ENCODE measurements at places on chromosomes 1 and 21. TPM values are rescaled to one million over a fixed set of nuclear protein-coding genes. Genes with fewer than 3 reads are reported as not detected.

Gene OR14K1
- not detected for total RNA-seq

Gene LCE1F
- not detected for total RNA-seq

Gene C4BPB
- total RNA-seq = not detected

Gene ZNF695
- total RNA-seq = 1.8 TPM

Gene PLD5
- total RNA-seq = not detected

Gene MXRA8
- total RNA-seq = 46.0 TPM

Gene OLFML3
- 8.4 TPM for total RNA-seq

Gene PCP4L1
- total RNA-seq = not detected

Gene NR1I3
- not detected for total RNA-seq

DNA sequence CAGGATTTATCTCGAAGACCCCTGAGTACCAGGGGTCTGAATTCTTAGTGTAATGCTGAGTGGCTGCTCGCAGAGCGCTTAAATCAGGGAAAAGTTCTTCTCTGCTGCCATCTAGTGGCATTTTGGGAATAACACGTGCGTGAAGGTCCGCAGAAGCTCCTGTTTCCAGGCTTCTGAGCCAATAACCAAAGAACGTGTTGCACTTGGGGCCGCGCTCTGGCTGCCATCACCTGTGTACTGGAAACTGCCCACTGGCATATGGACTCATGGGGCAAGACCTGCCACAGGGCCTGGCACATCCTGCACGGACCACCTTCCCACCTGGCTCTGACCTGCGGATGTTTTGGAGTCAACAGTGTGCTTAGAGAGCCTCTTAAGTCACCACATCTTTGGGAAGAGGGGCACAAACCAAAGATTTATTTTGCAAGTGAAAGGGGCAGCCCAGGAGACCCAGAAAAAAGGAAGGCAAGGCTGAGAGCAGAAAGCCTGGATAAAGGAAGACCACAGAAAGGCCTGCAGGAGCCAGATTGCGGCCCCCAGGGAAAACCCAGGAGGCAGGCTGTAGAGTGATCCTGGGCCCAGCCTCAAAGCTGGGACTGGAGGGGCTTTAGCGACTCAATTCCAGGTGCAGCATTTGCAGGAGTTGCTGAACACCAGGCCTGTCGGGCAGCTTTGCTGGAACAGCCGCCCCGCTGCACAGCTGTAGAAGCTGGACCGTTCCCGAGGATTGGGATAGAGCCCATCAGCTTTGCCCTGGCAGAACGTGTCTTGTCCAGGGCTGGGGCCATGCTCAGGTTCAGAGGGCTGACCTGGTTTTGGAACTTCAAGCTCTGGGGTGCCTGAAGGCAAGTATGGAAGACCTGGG, 13.0 kb downstream of the CHIT1 start:
- peak; percentile 50 for DNase-seq

- DNase-seq = no peak
Observed at GRCh38 chr21:42566524-42567213, 53.0 kb downstream of the SLC37A1 start.

DNA sequence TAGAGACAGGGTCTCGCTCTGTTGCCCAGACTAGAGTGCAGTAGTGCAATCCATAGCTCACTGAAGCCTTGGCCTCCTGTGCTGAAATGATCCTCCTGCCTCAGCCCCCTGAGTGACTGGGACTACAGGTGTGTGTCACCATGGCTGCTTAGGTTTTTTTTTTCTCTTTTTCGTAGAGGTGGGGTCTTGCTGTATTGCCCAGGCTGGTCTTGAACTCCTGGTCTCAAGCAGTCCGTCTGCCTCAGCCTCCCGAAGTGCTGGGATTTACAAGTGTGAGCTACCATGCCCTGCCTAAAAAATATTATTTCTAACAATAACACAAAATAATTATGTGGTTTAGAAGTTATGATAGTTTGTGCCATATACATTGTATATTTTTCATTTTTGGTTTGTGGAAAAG, 9.9 kb downstream of the CAMTA1 start:
- DNase-seq = no peak

DNA sequence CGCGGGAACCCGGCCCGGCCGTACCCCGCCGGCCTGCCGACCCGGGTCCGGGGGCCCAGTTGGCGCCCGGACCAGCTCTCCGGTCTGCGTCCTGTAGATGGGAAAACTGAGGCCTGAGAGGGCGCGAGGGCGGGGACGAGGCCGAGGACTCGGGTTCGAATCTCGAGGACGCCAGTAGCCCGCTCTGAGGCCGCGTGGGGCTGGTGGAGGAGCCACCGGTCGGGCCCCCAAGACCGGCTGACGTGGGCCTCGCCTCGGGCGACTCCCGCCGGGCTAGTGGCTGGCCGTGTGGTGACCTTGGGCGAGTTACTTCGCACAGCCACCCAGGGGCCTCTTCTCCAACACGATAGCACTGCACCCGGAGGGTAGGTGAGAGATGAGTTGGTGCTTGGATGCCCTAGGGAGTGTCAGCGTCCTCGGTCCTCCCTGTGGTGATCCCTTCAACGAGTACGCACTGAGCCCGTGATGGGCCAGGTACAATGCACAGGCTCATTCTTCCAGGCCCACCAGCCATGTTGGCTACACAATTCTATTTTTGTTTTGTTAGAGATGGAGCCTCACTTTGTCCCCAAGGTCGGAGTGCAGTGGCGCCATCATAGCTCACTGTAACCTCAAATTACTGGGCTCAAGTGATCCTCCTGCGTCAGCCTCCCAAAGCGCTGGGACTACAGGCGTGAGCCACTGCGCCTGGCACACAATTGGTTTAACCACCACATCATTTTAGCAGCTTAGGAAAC, 404 bp upstream of the SCMH1 start:
- no peak for DNase-seq

DNA sequence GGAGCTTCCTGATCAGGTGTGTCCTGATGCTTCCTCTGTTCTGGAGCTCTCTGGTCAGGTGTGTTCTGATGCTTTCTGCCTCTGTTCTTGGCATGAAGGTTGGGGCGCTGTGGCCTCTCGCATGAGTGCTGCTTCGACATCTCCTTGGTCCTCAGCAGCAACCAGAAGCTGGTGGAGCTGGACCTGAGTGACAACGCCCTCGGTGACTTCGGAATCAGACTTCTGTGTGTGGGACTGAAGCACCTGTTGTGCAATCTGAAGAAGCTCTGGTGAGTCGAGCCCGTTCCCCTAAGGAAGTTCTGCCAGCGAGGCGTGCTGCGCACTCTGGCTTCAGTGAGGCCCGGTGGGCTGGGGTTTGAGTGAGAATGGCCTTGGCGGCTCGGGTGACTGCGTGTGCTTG, 18.0 kb downstream of the NLRP3 start:
- DNase-seq = no peak

- DNase-seq = no peak
Observed at GRCh38 chr1:30855686-30856259, 52.8 kb downstream of the SDC3 start.

- DNase-seq = no peak
Observed at GRCh38 chr1:154485106-154485505, 16.9 kb upstream of the TDRD10 start.

GRCh38 chr1:11340233-11340632, 67.2 kb downstream of the UBIAD1 start:
- no peak for DNase-seq

DNA sequence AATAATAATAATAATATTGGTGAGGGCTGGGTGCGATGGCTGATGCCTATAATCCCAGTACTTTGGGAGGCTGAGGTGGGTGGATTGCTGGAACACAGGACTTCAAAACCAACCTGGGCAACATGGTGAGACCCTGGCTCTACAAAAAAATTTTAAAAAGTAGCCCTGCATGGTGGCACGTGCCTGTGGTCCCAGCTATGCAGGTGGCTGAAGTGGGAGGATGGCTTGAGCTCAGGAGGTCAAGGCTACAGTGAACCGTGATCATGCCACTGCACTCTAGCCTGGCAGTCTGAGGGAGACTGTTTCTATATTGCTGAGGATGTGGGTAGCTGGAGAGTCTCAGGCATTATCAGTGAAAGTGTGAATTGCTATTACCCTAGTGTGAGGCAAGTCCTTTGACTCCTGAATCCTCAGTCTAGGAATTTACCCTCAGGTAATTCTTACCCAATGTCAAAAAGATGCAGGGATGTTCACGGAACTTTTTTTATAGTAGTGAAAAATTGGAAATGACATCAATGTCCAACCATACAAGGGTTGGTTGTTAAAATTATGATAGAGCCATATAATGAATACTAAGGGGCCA, 61.8 kb upstream of the RPL11 start:
- DNase-seq = no peak

DNA sequence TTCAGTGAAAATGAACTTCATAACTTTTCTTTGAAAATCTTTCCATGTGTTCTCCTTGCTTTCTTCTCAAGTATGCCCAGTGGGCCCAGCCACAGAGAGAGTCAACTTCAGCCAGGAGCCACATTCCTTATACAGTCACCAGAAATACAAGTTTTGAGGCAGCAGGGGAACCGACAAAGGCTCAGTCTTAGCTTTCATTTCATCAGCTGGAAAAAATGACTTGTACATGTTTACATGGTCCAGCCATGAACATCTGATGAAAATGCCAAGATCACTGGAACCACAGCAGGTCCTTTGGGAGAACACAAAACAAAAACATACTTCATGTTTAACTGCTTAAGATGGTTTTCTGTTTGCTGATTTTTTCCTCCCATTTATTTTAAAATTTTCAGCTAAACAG, 72.5 kb downstream of the SYDE2 start:
- no peak for DNase-seq

GRCh38 chr1:15424146-15424667, 14.0 kb upstream of the CTRC start:
- DNase-seq = no peak

GRCh38 chr1:212951126-212951946, 995 bp downstream of the VASH2 start:
- DNase-seq = no peak

GRCh38 chr1:38932571-38932970, 9.1 kb downstream of the RHBDL2 start:
- DNase-seq = no peak

DNA sequence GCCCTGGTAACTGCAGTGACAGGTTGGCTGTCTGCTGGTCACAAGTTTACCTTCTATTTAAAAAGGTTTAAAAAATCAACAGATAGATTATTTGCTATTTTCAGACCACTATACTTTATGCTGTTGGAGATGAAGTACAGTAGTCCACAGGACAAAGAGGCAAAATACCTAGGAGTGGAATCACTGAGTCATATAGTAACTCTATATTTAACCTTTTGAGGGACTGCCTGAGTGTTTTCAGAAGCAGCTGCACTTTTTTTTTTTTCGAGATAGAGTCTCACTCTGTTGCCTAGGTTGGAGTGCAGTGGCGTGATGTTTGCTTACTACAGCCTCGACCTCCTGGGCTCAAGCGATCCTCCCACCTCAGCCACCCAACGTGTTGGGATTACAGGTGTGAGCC, 11.7 kb downstream of the CNIH4 start:
- no peak for DNase-seq

- no peak for DNase-seq
Observed at GRCh38 chr1:207328004-207328403, 6.5 kb downstream of the CD55 start.

GRCh38 chr1:228989176-228989575, 253.9 kb downstream of the RHOU start:
- no peak for DNase-seq

DNA sequence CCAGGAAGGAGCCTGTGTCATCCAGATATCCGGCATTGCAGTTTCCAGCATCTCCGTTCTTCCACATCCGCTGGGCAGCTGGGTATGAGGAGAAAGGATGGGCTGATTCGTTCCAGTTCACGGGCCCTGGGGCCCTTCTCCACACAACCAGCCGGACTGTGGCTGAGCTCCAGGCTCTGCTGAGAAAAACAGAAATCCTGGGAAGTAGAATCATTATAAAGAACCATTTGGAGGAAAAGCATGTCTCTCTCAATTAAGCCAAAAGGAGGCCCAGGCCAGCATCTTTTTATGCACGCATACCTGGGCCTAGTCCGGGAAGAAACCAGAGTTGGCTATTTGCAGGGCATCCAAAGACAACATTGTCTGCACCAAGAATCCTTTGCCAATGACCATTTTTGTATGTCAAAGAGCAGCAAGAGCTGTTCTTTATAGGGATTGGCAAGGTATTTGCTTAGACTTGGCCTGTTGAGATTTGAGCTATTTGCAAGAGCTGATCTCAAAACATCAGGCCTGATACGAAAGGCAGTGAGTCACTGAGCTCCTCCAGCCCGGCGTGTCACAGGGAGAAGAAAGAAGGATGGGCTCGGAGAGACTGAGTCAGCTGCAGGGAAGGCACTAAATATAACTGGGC, 84.9 kb upstream of the ARHGEF16 start:
- no peak for DNase-seq

GRCh38 chr1:34610063-34610462, 144.8 kb upstream of the GJB5 start:
- DNase-seq = no peak

DNA sequence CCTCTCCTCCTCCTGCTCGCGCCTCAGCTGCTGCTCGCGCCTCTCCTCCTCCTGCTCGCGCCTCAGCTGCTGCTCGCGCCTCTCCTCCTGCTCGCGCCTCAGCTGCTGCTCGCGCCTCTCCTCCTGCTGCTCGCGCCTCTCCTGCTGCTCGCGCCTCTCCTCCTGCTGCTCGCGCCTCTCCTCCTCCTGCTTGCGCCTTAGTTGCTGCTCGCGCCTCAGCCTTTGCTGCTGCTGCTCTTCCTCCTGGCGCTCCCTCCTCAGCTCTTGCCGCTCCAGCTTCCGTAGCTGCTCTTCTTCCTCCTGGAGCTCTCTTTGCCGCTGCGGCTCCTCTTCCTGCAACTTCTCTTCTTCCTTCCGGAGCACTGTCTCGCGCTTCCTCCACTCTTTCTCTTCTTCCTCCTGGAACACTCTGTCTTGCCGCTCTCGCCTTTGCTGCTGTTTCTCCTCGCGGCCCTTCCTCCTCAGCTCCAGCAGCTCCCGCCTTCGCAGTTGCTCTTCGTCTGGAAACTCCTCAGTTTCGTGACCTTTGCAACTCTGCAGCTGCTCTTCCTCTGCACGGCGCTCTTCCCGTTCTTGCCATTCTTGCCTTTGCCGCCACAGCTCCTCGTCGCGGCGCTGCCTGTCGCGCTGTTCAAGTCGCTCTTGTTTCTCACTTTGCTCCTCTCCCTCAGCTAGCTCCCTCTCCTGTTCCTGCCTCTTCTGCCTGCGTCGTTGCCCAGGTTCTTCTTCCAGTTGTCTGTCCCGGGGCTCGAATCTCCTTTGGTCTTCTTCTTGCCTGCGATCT, 3.0 kb downstream of the TCHH start:
- DNase-seq = no peak

DNA sequence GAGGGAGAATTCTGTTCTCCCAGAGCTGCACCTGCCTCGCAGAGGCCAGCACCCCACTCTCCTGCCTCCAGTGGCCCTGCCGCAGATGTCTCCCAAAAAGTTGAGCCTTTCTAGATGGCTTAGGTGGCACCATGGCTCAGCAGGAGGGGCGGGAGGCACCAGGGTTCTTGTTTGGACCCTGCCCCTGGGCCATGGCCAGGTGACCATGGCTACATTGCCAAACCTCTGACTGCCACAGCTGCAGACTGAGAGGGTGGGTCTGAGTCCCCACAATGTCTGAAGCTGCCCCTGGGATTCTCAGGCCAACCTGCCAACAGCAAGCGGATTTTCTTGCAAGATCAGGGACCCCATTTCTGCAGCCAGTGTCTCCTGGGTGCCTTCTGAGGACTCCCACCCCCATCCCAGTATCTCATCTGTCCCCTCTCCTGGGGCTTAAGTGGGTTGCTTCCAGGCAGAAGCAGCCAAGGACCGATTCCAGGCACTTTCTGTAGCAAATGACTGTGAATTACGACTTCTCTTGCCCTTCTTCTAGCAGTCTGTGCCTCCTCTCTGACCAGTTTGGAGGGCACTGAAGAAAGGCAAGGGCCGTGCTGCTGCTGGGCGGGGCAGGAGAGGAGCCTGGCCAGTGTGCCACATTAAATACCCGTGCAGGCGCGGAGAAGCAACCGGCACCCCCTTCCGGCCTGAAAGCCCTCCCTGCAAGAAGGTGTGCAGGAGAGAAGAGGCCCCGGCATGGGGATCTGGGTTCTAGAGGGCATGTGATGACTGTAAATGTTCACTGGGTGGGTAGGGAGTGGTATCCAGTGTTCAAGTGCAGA, 22.5 kb downstream of the SESN2 start:
- no peak for DNase-seq

Measured in H4 (cell line).